ENCODE measurements at places on chromosomes 16 and 17.

GRCh38 chr16:85306071-85306792 is 194.0 kb upstream of the CIBAR2 start:
- peaks cover 11% of the 10 kb centered on the region for H3K4me1 ChIP-seq
- no peaks in the 10 kb centered on the region for H3K27me3 ChIP-seq
- no peaks in the 10 kb centered on the region for H3K36me3 ChIP-seq
- no peak overlapping the region for H3K4me3 ChIP-seq
- DNase-seq, result peak; percentile 75

GRCh38 chr17:1110862-1111598 is 68.8 kb downstream of the ABR start:
- no peaks in the 10 kb centered on the region for H3K27me3 ChIP-seq
- DNase-seq, result peak; percentile 92
- peak overlapping the region; percentile 96 for H3K27ac ChIP-seq
- H3K4me1 ChIP-seq, result peaks cover 44% of the 10 kb centered on the region

GRCh38 chr17:57556320-57556719 is 188.8 kb downstream of the CCDC182 start:
- no peak overlapping the region for H3K27ac ChIP-seq
- H3K27me3 ChIP-seq, result no peaks in the 10 kb centered on the region
- H3K36me3 ChIP-seq, result no peaks in the 10 kb centered on the region
- H3K4me1 ChIP-seq, result peaks cover 3% of the 10 kb centered on the region
- no peak for DNase-seq
- H3K4me3 ChIP-seq, result no peak overlapping the region

GRCh38 chr16:58501242-58502131 is 1.5 kb downstream of the NDRG4 start:
- no peak for DNase-seq
- no peaks in the 10 kb centered on the region for H3K27me3 ChIP-seq
- peaks cover 16% of the 10 kb centered on the region for H3K4me1 ChIP-seq
- peak overlapping the region; percentile 41 for H3K4me3 ChIP-seq

- H3K36me3 ChIP-seq, result no peaks in the 10 kb centered on the region
- DNase-seq, result no peak
- no peak overlapping the region for H3K27ac ChIP-seq
- no peaks in the 10 kb centered on the region for H3K27me3 ChIP-seq
- H3K4me3 ChIP-seq, result no peak overlapping the region
Measured at GRCh38 chr17:82776454-82776853, 24.6 kb downstream of the TBCD start.

DNA sequence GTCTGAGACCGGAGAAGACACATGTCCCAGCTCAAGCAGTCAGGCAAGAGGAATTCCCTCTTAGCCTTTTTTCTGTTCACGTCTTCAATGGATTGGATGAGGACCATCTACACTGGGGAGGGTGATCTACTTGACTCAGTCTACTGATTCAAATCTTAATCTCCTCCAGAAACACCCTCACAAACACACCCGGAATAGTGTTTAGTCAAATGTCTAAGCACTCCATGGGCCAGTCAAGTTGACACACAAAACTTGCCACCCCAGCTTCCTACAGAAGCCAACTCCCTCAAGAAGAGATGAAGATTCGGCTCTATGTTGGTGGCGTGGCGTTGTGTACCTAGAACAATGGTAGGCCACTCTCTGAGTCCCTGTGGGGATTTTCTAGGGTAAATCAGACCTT is 22.5 kb upstream of the NKD1 start:
- no peaks in the 10 kb centered on the region for H3K4me1 ChIP-seq
- no peaks in the 10 kb centered on the region for H3K27me3 ChIP-seq
- no peak overlapping the region for H3K4me3 ChIP-seq
- no peaks in the 10 kb centered on the region for H3K36me3 ChIP-seq
- DNase-seq, result no peak

DNA sequence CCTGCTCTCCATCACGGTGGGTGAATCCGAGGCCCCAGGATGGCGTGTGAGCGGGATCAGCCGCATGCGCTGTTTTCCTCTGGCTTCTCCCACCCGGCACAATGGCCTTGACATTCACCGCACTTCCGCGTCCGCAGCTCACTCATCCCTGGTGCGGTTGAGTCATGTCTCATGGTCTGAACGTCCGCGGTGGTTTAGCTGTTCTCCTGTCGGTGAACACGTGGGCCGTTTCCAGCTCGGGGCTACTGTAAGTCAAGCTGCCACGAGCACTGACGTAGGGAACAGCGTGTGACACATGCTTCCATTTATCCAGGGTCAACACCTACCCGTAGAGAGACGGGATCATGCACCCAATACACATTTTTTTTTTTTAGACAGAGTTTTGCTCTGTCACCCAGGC is 15.3 kb upstream of the CACNA1H start:
- H3K36me3 ChIP-seq, result no peaks in the 10 kb centered on the region
- H3K27ac ChIP-seq, result no peak overlapping the region
- no peaks in the 10 kb centered on the region for H3K27me3 ChIP-seq
- no peak overlapping the region for H3K4me3 ChIP-seq
- H3K4me1 ChIP-seq, result no peaks in the 10 kb centered on the region

DNA sequence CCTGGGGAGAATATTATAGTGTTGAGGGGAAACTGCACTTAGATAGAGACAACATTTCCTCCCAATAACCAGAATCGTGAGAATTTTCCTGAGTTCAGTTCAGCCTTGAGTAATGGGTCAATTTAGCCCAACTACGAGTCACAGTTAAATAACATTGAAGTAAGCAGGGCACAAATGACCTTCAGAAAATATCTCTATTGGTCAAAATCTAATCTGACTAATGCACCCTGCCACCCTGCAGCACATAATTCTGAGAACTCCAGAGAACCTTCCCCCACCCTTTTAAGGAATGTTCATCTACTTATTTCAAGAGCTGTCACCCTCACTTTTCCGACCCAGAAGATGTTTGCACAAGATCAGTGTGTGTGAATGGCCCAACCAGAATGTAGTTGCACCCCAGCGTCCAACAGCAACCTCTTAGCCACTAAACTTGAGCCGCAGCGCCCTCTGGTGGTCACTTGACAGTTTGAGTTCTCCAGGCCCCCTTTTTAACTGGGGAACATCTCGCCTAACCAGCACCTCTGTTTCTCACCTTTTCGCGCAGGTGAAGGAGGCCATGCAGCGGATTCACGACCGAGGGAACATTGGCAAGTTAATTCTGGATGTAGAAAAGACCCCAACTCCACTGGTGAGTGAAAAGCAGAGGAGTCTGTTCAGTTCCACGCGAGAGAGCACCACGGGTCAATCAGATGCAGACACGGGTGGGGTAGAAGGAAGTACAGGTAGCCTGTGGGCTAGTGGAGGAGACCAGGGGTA is 50.9 kb upstream of the CLEC3A start:
- no peak overlapping the region for H3K27ac ChIP-seq
- no peak overlapping the region for H3K4me3 ChIP-seq
- H3K4me1 ChIP-seq, result no peaks in the 10 kb centered on the region
- DNase-seq, result peak; percentile 51

GRCh38 chr16:66927918-66928649 is 2.7 kb upstream of the RRAD start:
- H3K4me3 ChIP-seq, result no peak overlapping the region
- H3K4me1 ChIP-seq, result peaks cover 19% of the 10 kb centered on the region
- no peak for DNase-seq
- H3K27ac ChIP-seq, result peak overlapping the region; percentile 95

DNA sequence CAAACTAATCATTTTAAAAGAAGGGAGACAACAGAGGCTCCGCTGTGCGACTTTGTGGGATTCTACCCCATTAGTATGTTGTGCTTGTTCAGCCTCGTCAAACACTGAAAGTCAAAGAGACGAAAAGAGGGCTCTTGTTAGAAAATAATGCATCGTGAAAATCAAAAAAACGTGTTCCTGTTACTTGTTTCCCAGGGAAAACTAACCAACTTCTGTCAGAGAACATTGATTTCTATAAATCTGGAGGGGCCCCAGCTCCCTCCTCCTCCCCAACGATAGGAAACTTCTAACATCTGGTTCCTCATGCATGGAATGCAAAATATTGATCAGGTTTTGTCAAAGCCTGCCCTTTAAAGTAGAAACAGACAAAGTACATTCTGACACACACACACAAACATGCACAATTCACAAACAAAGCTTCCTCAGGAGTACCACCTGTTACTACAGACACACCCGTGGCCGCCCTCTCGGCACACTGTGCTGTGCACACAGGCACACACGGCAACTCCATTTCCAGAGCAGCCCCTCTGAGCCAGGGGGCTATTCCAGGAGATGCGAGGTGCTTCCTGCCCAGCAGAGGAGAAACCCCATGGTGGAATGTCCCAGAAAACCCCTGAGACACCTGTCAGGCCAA is 151.3 kb downstream of the ZFHX3 start:
- H3K4me3 ChIP-seq, result no peak overlapping the region
- H3K27me3 ChIP-seq, result no peaks in the 10 kb centered on the region
- DNase-seq, result no peak
- H3K36me3 ChIP-seq, result no peaks in the 10 kb centered on the region

- H3K4me3 ChIP-seq, result no peak overlapping the region
- H3K27me3 ChIP-seq, result no peaks in the 10 kb centered on the region
- peaks cover 6% of the 10 kb centered on the region for H3K4me1 ChIP-seq
- H3K27ac ChIP-seq, result no peak overlapping the region
Measured at GRCh38 chr17:77857613-77858012, 100.9 kb upstream of the TNRC6C start.

- no peaks in the 10 kb centered on the region for H3K36me3 ChIP-seq
- no peaks in the 10 kb centered on the region for H3K27me3 ChIP-seq
- H3K4me3 ChIP-seq, result no peak overlapping the region
- no peak overlapping the region for H3K27ac ChIP-seq
- no peaks in the 10 kb centered on the region for H3K4me1 ChIP-seq
Measured at GRCh38 chr17:33924104-33924503, 331.0 kb upstream of the CCL2 start.

DNA sequence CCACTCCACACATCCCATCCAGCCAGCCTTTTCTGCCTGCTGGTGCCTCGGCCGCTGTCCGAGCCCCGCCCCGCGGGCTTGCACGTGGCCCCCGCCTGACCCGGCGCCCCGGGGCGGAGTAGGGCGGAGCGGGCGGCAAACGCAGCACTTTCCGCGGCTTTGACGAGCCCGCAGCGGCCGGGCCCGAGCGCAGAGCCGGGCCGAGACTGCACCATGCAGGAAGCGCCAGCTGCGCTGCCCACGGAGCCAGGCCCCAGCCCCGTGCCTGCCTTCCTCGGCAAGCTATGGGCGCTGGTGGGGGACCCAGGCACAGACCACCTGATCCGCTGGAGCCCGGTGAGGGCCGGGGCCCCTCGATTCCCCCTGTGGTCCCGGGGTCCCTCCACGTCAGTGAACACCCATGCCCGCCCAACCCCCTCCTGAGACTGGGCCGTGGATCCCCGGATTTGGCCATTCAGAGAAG is at the start of gene HSF4:
TSS of gene HSF4 (plus strand) at position 147 of the 463 bp plus-strand sequence. CDS start at position 214, 67 bp downstream.
- peak within 1 kb of the TSS; percentile 77 for H3K27ac ChIP-seq
- no peaks in the 10 kb centered on the region for H3K27me3 ChIP-seq
- peak within 1 kb of the TSS; percentile 75 for H3K4me3 ChIP-seq
- H3K4me1 ChIP-seq, result peaks cover 34% of the 10 kb centered on the region

DNA sequence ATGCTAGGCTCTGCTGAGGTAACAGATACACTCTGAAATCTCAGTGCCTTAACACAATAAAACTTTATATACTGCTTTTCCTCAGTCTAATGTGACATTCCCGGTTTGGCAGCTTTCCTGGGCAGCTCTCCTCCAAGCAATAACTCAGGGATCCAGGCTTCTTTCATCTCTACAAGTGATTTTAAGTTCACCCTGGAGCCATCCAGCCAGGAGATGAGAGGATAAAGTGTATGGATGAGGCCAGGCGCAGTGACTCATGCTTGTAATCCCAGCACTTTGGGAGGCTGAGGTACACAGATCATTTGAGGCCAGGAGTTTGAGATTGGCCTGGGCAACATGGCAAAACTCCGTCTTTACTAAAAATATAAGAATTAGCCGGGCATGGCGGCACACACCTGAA is 147.2 kb downstream of the UTP18 start:
- no peaks in the 10 kb centered on the region for H3K4me1 ChIP-seq
- DNase-seq, result no peak
- H3K4me3 ChIP-seq, result no peak overlapping the region

DNA sequence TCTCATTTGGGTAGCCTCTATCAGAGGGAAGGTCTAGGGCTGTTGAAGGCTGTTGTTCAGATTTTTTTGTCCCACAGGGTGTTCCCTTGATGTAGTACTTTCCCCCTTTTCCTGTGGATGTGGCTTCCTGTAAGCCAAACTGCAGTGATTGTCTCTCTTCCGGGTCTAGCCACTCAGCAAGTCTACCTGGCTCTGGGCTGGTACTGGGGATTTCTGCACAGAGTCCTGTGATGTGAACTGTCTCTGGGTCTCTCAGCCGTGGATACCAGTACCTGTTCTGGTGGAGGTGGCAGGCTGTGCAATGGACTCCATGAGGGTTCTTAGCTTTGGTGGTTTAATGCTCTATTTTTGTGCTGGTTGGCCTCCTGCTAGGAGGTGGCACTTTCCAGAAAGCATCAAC is 23.3 kb upstream of the CCR7 start:
- no peaks in the 10 kb centered on the region for H3K27me3 ChIP-seq
- DNase-seq, result no peak
- no peaks in the 10 kb centered on the region for H3K36me3 ChIP-seq
- H3K4me1 ChIP-seq, result no peaks in the 10 kb centered on the region

- H3K4me1 ChIP-seq, result peaks cover 4% of the 10 kb centered on the region
- no peak for DNase-seq
- H3K4me3 ChIP-seq, result no peak overlapping the region
- H3K27ac ChIP-seq, result no peak overlapping the region
- no peaks in the 10 kb centered on the region for H3K36me3 ChIP-seq
Measured at GRCh38 chr17:4843321-4844000, 10.3 kb downstream of the MINK1 start.

GRCh38 chr16:5382484-5382883 is 284.9 kb upstream of the EEF2KMT start:
- no peaks in the 10 kb centered on the region for H3K4me1 ChIP-seq
- H3K27ac ChIP-seq, result no peak overlapping the region
- no peaks in the 10 kb centered on the region for H3K27me3 ChIP-seq
- H3K36me3 ChIP-seq, result no peaks in the 10 kb centered on the region
- DNase-seq, result no peak

- no peaks in the 10 kb centered on the region for H3K27me3 ChIP-seq
- no peaks in the 10 kb centered on the region for H3K4me1 ChIP-seq
- no peak for DNase-seq
- no peaks in the 10 kb centered on the region for H3K36me3 ChIP-seq
- H3K27ac ChIP-seq, result no peak overlapping the region
Measured at GRCh38 chr17:3502466-3502865, 26.7 kb downstream of the ASPA start.

All from thoracic aorta (tissue), 2 donors.